ENCODE measurements at places on chromosomes 5 and 9.

GRCh38 chr9:91778031-91778430 lies 172.0 kb downstream of the ROR2 start:
- DNase-seq: no peak

DNA sequence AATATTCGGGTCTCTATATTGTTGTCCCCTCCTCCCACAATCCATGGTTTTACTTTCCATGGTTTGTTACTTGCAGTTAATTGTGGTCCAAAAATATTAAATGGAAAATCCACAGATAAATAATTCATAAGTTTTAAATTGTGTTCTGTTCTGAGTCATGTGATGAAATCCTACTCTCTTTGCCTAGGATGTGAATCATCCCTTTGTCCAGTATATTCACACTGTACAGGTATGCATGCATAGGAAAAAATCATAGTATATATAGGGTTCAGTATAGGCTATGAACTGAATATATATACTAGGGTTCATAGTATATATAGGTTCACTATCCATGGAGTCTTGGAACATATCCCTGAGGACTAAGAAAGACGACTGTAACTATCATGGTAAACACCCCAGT lies 19.6 kb downstream of the INSYN2B start:
- no peak for DNase-seq

DNA sequence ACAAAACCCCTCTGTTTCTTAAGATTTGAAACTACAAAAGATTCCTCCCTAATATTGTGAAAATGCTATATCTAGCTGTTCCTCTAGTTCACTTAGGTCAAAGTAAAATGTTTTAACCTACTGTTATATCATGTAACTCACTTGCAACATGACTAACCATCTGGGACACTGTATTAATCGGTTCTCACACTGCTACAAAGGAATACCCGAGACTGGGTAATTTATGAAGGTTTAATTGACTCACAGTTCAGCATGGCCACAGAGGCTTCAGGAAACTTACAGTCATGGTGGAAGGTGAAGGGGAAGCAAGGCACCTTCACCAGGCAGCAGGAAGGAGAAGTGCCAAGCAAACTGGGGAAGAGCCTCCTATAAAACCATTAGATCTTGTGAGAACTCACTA lies 34.7 kb downstream of the DIMT1 start:
- DNase-seq: no peak

DNA sequence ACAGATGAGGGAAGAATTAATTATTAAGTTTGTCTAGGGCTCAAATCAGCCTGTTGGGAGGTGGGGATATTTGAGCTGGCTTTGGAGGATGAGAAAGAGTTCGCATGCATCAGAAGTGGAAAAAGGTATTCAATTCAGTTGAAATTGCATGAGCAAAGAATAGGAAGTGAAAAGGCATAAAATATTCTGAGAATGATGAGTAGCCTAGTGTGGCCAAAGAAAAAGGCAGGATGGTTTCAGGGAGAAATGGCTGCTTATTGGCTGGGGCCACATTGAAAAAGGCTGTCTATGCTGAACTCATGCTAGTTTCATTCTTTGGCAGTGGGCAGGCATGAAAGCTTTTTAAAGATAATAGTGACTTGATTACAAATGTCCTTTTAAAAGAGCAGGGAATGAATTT lies 235.4 kb upstream of the RIOK2 start:
- DNase-seq: no peak

GRCh38 chr5:72468024-72468423 lies 39.2 kb downstream of the ZNF366 start:
- DNase-seq: no peak

DNA sequence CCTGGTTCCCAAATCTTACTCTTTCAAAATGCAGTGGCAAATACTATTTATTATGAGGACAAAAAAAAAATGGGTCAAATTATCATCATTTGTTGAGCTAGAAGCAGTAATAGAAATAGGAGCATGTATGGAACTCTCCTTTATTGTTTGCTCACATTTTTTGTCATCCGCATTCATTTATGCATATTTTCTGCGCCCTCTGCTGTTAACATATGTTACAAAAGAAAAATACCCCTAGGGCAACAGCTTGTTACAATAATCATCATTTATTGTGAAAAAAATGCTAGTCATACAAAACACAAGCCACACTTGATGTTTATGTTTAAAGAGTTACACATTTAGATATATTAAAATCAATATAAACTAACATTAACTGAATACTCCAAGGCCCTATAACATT lies 328.2 kb downstream of the TUSC1 start:
- no peak for DNase-seq

- no peak for DNase-seq
Measured at GRCh38 chr9:37126214-37126788, 5.9 kb downstream of the ZCCHC7 start.

DNA sequence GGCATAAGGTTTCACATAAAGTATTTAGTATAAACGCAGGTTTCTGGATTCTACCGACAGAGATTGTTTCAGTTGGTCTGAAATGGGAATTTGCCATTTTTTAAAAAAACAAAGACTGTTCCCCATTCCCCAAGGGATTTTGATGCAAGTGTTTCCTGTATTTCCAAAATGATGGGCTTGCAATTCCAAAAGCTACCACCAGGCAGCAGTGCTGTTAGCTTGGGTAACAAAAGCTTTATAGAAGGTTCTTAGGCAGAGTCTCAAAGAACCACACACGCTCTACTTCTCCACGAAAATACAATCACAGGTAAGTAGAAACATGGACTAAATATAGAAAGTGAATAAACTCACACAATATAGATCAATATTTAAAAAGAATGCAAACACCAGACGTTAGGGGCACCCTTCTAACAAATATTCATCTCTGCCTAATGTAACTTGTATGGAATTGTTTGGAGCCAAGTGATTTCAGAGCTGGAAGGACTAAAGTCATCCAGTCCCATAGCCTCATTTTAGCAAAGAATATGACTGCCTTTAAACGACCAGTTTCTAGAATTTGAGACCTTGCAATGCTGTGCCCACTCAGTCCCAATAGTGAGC lies 154.3 kb downstream of the SPOCK1 start:
- no peak for DNase-seq

GRCh38 chr9:8883321-8883720 lies 1083.7 kb upstream of the DMAC1 start:
- DNase-seq: no peak

- DNase-seq: no peak
Measured at GRCh38 chr9:129944506-129945116, 98.4 kb downstream of the FNBP1 start.

- DNase-seq: no peak
Measured at GRCh38 chr5:178612299-178612698, 14.6 kb downstream of the CLK4 start.

GRCh38 chr5:115816226-115817081 lies at the start of gene CDO1:
CDO1 (minus strand) TSS chr5:115816659; CDS start chr5:115816397, 262 bp downstream.
- no peak for DNase-seq

GRCh38 chr5:147411359-147412319 lies 98.2 kb downstream of the DPYSL3 start:
- no peak for DNase-seq

DNA sequence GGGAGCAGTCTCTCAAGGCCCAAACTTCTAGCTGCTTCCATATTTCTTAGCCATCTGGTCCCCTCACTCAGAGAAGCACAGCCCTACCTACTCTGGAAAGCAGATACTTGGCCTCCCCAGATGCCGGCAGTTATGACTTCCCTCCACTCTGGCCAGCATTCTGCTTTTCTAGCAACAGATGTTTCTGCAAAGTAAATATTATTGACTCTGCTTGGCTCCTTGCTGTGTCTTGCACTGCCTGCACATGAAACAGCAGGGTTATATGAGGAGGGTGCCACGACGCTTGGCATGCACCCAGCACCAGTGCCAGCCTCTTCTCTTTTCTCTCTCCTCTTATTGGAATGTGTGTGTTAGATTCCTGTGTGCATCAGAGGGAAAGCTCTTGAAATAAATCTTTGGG lies 99.7 kb downstream of the ARHGAP26 start:
- no peak for DNase-seq

DNA sequence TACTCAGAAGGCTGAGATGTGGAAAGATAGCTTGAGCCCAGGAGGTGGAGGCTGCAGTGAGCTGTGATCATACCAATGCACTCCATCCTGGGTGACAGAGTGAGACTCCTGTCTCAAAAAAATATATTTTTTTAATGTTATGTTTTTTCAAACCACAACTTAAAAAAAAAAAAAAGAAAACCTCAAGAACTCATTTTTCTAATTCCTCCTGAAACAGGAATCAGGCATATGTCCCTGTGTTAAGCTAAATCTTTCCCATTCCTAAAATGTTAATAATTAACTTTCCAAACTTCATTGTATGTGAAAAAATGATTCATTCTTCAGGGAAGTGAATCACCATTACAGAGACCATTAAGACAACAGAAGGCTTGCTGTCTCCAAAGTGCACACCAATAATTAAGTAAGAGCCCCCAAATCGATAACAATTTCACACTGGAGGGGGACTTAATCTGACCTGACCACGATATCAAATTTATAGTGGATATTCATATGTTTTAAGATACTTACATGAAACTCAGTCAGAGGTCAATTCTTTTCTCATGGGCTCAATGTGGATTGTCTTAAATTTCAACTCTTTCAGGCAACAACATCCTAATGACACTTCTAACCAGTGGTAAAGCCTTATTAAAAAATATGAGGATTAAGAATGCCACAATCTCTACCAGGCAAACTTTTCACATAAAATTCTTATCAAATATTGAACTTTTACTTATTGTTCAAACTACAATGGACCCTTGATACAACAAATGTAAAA lies 5.2 kb downstream of the CEMIP2 start:
- no peak for DNase-seq

GRCh38 chr5:59943452-59944113 lies 50.1 kb upstream of the PDE4D start:
- DNase-seq: no peak

DNA sequence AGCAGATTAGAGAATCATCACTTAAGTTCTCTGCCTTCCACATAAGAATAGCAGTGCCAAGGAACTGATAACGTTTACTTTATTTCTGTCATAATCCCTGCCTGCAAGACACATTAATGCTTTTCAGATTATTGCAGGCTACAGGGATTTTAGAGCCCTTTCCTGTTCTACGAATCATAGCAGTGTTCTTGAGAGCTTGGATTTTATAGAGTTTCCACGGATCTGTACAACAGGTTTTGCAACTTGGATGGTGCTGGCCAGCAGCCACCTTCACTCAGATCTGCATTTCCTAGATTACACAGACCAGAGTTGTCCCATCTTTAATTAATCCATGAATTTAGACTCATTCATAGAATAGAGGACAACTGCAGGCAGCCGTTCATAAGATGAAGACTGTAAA lies 38.1 kb downstream of the SLC12A2 start:
- DNase-seq: no peak

- DNase-seq: no peak
Measured at GRCh38 chr9:87718231-87718630, 7.7 kb upstream of the CTSL start.

DNA sequence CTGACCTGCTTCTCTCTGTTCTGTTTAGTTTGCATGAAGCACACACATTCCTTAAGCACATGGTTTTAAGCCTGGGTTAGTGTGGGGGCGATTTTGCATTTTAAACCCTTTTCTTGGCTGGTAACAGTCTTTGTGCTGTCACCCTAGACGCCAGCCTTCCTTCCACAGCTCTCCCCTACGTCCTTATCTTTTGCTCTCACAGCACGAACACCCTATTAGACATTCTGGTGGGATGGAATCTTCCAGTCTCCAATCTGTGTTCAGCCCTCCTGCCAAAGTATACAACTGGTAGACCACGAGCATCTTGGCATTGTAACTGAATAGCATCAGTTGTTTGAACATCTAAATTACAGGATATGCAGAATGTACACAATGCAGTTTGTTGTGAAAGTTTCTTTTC lies 316.9 kb upstream of the IRX2 start:
- no peak for DNase-seq

DNA sequence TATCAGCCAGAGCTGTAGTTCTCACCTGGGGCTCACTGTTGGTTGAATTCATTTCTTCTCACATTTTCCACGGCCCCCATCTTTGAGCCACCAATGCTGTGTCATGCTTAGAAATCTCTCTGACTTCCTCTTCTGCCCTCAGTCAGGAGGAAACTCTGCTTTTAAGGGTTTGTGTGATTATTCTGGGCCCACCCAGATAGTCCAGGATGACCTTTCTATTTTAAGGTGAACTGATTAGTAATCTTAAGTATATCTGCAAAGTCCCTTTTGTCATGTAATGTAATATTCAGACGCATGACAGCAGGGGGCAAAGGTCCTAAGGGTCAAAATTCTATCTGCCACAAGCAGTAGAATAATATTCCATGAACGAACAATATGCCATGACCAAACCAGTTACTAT lies 88.4 kb downstream of the AK8 start:
- no peak for DNase-seq

GRCh38 chr9:78563269-78563668 lies 266.3 kb downstream of the PSAT1 start:
- no peak for DNase-seq

GRCh38 chr5:176533894-176534611 lies 3.1 kb downstream of the RNF44 start:
- DNase-seq: no peak

- no peak for DNase-seq
Measured at GRCh38 chr5:169303119-169303515, 2.2 kb upstream of the SLIT3 start.

DNA sequence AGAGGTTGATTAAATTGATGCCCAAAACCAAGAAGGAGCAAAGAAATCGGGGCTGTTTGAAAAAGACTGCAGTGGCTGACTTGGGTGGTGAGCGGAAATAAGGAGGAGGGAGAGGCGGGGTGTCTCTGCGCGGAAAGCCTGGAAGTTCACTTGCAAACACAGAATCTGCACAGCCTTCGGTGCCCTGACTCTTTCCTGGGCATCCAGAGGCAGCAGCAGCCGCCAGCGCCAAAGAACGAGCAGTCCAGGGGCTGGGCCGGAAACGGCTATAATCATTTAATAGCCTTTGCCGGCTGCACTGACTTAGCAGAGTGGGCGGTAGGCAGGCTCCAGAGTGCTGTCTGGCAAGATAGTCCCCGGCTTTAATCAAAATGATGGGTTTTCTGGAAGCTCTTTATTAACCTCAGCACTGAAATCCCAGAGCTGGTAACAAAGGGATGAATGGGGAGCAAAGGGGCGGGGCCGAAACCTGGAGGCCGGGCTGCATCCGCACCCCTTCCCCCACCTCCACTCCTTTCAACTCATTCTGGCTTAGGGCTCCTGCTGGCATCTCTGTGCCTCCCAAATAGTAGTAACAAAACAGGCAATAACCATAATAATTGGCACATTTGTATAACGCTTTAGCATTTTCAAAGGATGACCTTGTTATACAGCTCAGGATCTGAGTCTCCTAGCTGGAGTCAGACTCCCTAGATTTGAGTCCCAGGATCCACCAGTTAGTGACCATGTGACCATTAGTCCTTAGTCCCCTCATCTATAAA lies 35.7 kb downstream of the PCDHAC2 start:
- DNase-seq: no peak

DNA sequence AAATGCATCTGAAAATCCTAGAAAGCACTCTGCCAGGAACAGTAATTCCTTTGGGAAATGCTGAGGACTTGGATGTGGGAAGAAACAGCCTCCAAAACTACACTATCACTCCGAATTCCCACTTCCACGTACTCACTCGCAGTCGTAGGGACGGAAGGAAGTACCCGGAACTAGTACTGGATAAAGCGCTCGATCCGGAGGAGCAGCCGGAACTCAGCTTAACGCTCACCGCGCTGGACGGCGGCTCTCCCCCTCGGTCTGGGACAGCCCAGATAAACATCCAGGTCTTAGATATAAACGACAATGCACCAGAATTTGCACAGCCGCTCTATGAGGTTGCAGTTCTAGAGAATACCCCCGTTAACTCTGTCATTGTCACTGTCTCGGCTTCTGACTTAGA lies 786 bp downstream of the PCDHB3 start:
- DNase-seq: no peak

GRCh38 chr9:18632632-18633403 lies 158.9 kb downstream of the ADAMTSL1 start:
- no peak for DNase-seq

- DNase-seq: no peak
Measured at GRCh38 chr5:92580814-92581213, 1000.2 kb downstream of the NR2F1-AS1 start.
